Hepatocyte (in vitro differentiated cells): ENCODE measurements at places on chromosomes 11 and 22.

DNA sequence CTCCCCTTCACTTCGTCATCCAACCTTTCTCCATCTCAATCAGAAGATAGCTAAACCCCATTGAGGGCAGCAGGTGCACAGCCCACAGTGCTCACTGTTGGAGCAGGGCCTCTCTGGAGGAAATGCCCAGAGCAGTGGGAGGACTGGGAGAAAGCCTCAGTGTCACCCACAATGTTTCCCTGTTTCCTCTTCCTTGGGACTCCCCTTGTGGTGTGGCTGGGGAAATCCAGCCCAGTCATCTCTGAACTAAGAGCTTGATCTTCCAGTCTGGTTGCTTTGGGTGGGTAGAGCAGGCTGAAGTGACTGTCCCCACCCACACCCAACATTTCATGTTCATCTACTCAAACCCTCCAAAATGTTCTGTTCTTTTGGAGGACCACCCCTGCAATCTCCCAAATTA, 29.8 kb upstream of the EED start:
- no peak for DNase-seq

GRCh38 chr11:32216749-32217148, 125.9 kb downstream of the RCN1 start:
- no peak for DNase-seq

DNA sequence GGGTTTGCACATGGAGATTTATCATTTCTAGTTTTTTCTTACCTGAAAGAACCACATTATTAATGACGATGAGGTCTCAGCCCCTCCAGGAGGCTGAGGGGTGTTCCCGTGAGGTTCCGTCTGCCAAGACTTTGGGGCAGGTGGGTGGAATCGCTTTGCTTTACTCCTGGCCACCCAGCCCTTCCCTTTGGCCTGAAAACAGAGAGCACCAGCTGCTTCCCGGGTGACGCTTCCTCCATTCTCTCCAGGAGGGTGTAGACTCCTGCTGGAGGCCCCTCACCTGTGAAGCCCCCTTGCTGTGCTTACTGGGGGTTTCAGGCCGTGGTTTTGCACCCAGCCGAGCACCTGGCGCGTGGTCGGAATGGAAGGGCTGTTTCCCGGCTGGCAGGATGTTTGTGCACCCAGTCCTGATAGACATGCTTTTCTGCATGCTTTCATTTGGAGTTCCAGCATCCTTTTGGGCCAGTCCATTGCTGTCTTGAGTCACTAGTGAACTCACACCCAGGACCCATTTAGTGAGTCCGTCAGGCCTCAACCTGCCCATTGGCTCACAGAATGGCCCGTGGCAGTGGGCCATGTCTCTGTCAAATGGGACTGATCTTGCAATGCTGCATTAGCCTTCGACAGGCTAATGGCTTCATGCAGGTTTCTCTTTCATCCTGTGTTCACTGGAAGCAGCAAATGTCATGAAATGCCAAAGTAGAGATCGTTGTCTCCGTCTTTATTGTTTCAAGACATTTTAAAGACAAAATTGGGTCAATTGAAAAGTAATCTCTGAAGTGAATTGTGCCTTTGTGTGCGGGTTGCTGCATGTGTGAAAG, 360.8 kb downstream of the TBC1D22A start:
- DNase-seq: no peak

DNA sequence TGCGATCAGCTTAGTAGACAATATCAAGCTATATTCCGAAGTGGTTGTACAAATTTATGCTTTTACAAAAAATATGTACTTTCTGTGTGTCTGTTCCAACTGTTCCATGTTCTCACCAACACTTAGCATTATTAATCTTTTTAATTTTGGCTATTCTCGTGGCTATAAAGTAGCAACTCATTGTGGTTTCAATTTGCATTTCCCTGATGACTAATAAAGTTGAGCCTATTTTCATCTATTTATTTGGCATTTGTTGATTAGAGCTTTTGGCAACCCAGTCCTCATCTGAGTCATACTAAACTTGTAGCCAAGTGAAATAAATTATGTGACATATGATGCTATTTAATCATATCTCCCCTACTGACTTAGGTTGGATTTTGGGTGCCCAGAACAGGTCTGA, 115.9 kb downstream of the FBXO7 start:
- DNase-seq: no peak

DNA sequence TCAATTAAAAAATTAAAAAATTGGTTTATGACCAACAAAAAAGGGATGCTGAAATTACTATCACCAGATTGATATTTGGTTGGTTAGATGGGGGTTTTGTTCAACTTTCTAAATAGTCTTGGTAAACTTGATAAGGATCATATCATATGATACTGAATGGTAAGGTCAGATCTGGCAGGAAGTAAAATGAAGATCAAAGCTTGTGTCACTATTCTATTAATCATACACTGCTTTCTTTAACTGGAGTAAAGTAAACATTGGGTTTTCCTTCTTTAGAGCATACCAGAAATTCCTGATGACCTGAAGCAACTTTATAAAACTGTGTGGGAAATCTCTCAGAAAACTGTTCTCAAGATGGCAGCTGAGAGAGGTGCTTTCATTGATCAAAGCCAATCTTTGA, 40.2 kb downstream of the RRM1 start:
- no peak for DNase-seq

DNA sequence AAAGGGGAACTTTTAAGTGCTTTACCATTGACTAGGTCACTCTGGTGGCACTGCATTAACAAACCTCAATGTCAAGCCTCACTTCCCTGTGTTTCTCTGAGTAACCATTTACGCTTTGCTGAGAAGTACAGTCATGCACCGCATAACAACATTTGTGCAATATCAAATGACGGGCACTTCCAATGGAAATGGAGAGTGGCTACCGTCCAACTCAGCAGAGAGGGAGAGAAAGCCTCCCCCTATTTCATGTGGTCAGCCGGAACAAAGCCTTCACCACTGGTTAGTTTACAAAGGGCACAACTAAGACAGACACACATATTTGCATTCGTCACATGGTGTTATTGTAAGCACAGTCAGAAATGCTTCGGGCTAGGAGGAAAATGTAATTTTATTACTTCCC, 117.3 kb downstream of the RASSF10 start:
- no peak for DNase-seq

GRCh38 chr11:34653851-34654482, 33.1 kb downstream of the EHF start:
- peak; percentile 84 for DNase-seq

GRCh38 chr22:27757928-27758525, 43.5 kb downstream of the MN1 start:
- no peak for DNase-seq

- DNase-seq: no peak
Observed at GRCh38 chr22:35454416-35455054, 54.6 kb downstream of the MCM5 start.

DNA sequence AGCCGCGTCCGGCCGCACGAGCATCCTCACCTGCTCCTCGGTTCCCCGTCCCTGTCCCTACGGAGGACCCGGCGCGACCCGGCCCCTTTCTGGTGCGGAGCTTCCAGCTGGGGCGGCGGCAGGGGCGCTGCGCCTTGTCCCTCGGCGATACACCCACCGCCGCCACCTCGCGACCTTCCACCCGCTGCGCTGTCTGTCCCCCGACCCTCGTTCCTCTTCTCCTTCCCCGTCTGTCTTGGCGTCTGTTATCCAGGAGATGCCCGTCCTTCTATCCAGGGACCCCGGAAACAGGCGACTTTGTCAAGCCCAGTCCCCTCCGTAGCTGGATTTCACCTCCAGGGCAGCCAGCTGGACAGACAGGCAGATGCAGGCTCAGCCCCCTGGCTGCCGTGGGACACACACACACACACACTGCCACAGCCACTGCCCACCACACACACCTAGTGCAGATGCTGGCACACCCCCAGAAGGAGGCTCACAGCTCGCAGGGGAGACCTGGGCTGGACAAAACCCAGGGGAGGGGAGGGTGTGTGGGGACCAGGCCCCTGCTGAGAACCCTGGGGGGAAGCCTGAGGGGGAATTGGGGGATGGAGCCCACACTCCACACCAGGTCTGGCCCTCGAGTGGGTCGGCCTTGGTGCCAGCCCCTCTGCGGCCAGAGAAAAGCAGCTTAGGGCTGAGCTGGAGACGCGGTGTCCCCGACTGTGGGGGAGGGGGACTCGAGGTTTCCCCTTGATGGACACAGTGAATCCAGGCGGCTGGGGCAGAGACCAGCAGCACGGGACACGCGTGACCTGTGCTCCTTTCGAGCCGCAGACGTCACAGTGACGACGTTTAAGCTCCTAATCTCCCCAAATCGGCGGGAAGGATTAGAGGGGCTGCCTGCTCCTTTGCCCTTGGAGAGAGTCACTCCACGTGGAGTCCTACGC, 788 bp downstream of the DRD4 start:
- peak; percentile 20 for DNase-seq

DNA sequence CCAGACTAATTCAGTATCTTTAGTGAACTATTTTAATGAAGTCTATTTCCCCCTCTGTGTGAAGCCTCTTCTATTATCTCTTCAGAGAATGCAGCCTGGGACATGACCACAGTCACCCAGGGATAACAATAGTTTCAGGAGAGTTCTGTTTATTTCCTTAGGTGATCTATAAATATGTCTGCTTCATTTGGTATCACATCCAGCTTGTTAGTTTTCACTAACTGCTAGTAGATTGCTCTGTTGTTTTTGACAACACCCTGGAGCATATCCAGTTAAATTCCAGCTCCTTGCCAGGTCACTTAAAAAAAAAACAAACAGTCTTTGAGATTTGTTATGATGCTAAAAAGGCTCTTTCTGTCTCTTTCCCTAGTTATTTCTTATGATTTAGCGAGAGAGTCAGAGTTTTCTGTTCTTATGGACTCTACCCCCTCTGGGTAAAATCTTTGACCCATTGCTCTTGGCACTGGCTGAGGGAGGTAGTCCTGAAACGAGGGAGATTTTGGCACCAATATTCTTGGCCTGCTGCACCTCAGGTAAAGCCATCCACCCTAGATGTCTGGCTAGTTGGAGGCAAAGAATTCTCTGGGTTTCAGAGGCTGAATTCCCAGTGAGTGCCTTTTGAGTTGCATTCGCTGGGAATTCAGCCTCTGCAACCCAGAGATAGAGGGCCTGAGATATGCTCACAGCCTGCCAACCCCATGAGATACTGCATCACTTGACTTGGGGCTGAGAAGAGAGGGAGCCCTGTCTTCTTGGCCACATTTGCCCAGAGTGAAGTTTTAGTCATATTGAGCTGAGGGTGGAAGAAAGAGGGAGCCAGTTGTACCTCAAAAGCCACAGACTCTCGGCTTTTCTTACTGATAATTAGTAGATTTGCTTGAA, 159.1 kb downstream of the PGR start:
- no peak for DNase-seq
